Adrenal gland (tissue), 19 donors: ENCODE measurements at places on chromosomes 4 and X. TPM values are rescaled to one million over a fixed set of nuclear protein-coding genes. Genes with fewer than 3 reads are reported as not detected.

DNA sequence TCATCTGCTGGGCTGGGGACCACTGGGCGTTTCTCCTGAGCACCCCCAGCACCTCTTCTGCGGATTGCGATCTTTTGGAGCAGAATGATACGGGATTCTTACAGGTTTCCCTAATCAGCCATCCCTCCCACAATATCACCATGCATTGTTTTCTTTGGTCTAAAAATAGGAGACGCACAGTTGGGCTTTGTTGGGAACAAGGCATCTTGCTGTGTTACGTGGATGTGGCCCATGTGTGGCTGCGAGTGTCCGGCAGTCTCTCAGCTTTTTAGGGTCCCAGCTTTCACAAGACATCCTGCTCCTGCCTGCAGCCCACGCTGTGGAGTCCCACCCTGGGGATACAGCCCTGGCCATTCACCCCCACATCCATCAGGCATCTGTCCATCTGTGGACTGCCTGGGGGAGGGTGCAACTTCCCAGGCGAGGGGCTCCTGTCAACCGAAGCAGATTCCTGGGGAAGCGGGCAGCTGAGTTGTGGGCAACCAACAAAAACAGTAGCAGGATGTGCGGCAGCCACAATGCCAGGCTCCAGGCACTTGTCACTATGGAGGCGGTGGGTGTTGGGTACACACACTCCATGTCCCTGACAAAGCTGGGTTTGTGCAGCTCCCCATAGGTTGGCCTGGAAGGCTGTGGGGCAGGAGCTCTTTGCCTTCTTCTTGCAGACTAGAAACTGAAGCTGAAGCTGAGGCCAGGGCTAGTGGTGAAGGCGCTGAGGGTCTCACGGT, 185.5 kb upstream of the PSAPL1 start:
- DNase-seq: no peak

- no peak for DNase-seq
These were observed 73.3 kb downstream of the NCAPG start for GRCh38 chr4:17884063-17884462.

DNA sequence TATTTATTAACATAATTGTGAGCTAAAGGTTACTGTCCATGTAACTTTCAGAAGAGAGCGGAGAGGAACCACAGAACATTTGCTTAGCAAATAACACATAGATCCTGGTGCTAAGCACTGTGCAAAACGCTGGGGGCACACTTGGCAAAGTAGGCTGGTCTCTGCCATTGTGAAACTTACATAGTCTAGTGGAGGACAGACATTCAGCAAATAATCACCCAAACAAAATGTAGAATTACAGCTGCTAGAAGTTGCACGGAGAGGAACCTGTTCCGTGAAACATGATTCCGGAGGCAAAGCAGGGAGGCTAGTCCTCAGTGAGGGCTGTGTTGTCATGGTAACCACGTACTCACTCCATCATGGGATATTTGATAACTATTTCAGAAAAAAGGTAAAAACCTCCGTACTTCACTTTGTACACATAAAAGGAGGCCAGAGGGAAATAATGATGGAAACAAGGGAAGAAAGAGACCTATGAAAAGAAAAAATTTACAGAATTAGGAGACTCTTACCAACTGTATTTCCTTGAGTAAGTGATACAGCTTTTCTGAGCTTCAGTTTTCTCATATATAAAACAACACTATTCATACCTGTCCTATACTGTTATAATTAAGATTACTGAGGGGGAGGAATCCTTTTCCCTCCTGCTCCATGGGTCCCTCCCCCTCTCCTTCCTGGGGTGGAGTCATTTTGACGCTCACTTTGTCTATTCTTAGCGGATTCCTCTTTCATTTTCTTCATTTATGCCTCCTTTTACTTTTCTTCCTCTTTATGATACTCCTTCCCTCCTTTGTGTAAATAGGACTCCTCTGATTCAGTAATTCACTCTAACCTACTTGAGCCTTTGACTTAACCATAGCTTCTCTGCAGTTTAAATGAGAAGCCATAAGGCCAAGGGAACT, 825 bp upstream of the RASGEF1B start:
- DNase-seq: no peak

DNA sequence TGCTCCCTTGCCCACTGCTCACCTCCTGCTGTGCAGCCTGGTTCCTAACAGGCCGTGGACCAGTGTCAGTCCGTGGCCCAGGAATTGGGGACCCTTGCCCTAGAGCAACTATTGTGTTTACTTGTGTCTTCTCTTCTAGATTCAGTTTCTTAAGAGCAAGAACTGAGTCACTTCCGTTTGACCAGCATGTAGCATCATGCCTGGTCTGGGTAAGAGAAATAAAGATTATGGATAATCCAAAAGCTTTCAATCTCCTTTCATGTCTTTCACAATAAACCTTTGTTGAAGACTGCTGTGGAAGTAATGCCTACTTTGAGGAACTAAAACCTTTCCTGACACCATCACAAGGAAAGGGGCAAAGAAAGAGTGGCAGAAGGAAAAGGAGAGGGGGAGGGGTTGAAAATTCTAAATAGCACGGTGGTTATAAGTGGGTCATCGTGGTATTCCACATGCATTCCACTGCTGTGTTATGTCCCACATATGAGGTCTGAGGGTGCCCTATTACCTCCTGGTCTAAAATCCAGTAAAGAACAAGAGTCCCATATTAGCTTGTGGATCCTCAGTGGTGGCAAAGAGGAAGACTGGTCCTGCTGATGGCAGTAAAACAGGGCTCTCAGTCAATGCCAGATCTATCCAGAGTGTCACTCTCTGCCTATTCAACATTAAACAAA, 133.4 kb downstream of the RASL11B start:
- DNase-seq: no peak

DNA sequence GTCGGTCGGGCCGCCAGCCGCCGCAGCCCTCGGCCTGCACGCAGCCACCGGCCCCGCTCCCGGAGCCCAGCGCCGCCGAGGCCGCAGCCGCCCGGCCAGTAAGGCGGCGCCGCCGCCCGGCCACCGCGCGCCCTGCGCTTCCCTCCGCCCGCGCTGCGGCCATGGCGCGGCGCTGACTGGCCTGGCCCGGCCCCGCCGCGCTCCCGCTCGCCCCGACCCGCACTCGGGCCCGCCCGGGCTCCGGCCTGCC, 213 bp downstream of the NFKB1 start:
- DNase-seq: no peak

GRCh38 chr4:41572956-41573355, 35.0 kb downstream of the LIMCH1 start:
- DNase-seq: no peak

DNA sequence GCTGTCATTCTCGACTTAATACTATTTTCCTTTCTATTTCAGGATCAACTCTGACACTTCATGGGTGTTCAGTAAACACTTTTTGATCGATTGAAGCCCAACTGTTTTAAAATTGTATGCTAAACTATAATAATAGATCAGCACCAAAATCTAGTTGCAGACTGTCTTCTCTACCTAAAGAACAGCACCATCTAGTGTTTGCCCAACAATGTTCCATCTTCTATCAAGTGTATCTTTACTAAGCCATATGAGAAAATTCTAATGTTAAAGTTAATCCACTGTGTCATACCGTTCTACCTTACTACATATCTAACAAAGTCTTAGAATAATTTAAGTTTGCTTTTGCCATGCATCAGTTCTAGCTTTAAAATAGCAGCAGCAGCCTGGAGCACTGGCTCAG, 113.0 kb upstream of the PRDX4 start:
- no peak for DNase-seq

- peak; percentile 61 for DNase-seq
These were observed at the start of gene EVC for GRCh38 chr4:5710961-5711478. Gene EVC, plus strand, starts transcription at chr4:5711201. Its CDS starts 180 bp downstream, at chr4:5711381.

- DNase-seq: no peak
These were observed 35.8 kb downstream of the CPEB2 start for GRCh38 chr4:15037923-15038541.

DNA sequence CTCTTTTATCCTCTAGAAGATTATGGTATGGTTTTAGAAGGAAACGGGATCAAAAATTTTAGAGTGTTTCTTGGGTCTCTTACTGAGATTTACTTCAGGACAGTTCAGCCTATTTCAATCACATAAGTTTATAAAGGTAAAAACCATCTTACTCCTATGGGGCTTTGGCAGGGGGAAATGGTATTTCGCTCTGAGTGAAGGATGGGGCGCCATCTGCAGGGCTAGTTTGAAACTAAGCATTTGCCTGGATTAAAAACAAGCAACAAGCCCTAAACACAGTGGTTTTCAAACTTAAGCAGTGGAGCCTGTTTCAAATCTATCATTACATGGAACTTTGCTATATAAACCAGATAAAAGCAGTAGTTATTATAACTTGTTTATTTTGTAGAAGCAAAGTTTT, 361.5 kb upstream of the FMR1 start:
- peak; percentile 20 for DNase-seq

GRCh38 chr4:66489783-66490452, 819.6 kb upstream of the EPHA5 start:
- DNase-seq: no peak

DNA sequence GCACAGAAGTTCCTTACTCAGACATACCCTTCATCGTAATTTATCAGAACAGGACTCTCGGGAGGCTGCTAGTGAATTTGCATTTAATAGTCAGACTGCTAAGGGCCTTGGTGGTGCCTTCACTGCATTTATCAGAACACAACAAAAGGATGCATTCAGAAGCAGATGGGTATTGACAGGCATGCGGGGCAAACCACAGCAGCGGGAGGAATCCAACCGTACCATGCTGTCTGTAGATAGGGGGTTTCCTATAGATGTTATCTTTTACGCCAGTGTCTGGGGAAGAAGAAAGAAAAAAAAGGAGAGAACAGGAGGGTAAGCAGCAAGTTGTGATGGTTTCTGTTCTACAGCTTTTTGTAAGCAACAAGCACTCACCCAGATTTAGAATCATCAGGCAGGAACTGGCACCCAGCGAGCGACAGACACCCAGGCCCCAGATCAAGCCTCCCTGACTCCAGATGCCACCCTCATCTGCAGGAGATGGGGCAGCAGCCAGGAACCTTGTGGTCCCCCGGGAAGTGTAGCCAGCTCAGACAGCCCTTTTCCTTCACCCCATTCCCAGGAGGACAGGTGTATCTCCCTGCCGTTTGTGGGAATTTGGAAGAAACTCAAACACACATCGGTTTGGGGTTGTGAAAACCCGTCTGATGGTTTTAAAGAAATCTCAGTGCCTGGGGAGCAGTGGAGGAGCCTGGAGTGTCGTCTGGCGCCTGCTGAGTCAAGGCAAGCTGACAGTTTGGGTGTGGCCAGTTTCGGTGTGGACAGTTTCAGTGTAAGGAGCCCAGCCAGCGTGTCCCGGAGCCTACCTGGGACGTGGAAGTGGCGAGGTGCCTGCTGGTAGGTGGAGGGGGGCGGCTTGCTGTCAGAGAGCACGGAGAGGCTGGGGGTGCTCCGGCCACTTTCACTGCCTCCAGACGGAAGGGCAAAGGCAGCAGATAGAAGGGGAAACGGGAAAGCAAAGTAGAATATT, 80.0 kb upstream of the AFAP1 start:
- DNase-seq: no peak

The ABCD1 gene
- total RNA-seq: 29.6 TPM

The MED12 gene
- 92.7 TPM for total RNA-seq

The CTAG1A gene
- not detected for total RNA-seq

The DGKK gene
- total RNA-seq: not detected

The PQBP1 gene
- 74.6 TPM for total RNA-seq

The HHIP gene
- total RNA-seq: 14.8 TPM

The RAB39B gene
- 0.71 TPM for total RNA-seq

The NLRP2B gene
- total RNA-seq: not detected
